Sigmoid colon (tissue), 7 donors: ENCODE measurements at places on chromosomes 7 and 10.

GRCh38 chr10:49398000-49398861, 2.3 kb upstream of the DRGX start:
- no peaks in the 10 kb centered on the region for H3K36me3 ChIP-seq
- peak overlapping the region; percentile 28 for H3K4me3 ChIP-seq
- H3K27ac ChIP-seq, result no peak overlapping the region
- peaks cover 53% of the 10 kb centered on the region for H3K27me3 ChIP-seq
- peaks cover 29% of the 10 kb centered on the region for H3K4me1 ChIP-seq
- DNase-seq, result no peak

DNA sequence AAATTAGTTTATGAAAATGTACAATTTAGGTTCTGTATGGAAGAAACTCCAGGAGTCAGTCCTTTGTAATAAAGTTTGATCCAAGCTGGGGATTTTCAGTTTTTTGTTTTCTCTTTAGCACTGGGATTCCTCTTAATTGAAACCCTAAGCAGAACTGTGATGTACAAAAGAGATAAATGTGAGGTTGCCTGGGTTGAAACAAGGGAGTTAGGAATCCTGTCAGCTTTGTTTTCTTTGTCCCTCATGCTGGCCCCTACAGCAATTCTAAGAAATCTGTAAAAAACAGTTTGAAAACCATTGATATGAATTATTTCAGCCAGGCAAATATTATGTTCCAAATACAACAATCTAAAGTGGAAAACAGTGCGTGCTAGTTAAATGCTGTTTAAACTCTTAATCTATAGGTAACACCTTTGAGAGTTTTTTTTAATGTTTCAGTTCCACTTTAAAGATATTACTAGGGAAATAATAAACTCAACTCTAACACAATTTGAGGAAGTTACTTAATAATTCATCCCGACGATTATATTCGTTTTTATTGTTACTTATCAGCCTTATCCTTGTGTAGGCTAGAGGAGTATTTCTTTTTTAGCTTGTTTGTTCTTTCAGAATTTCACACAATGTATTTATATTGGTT, 65.3 kb downstream of the SGCE start:
- no peaks in the 10 kb centered on the region for H3K27me3 ChIP-seq
- no peak for DNase-seq
- no peak overlapping the region for H3K27ac ChIP-seq
- no peak overlapping the region for H3K4me3 ChIP-seq
- H3K4me1 ChIP-seq, result no peaks in the 10 kb centered on the region

- H3K36me3 ChIP-seq, result peaks cover 4% of the 10 kb centered on the region
- H3K27me3 ChIP-seq, result no peaks in the 10 kb centered on the region
- H3K27ac ChIP-seq, result no peak overlapping the region
Observed at GRCh38 chr7:30145426-30145970, 10.7 kb downstream of the MTURN start.

DNA sequence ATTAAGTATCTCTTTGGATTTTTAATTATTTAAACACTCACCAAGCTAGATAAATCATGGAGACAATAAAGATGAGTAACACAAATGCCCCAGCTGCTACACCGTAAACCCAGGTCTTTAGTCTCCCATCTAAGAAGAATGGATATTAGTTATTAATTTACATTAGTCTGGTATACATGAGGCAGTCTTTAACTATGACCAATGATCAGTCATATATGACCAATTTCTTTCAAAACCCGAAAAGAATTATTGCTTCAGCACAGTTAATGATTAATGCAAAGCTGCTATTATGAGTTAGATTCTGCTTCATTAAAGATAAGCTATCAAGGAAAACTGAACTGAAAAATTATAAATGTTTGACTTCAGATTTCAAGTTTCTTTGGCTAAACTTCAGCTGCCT, 402.9 kb downstream of the PHF14 start:
- H3K27ac ChIP-seq, result no peak overlapping the region
- H3K27me3 ChIP-seq, result no peaks in the 10 kb centered on the region

DNA sequence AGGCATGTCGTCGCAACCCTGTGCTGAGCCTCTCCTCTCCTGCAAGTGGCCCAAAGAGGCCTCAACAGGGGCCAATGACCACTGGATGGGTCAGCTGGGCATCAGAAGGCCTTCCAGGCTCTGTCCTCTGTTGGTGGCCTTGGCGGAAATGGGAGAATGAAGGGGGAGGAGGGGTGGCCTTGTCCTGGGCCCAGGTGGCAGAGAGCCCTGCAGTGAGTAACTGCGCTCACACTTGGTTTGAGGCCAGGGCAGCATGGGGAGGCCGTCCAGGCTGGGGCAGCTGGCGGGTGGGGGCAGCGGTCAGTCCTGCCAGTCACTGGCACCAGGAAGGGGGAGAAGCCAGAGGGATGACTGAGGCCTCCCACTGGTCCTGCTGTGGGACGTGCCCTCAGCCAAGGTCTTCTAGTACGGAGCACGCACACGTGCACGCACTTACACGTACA, 59.8 kb downstream of the LHPP start:
- peaks cover 38% of the 10 kb centered on the region for H3K4me1 ChIP-seq
- DNase-seq, result peak; percentile 66
- peak overlapping the region; percentile 79 for H3K27ac ChIP-seq

DNA sequence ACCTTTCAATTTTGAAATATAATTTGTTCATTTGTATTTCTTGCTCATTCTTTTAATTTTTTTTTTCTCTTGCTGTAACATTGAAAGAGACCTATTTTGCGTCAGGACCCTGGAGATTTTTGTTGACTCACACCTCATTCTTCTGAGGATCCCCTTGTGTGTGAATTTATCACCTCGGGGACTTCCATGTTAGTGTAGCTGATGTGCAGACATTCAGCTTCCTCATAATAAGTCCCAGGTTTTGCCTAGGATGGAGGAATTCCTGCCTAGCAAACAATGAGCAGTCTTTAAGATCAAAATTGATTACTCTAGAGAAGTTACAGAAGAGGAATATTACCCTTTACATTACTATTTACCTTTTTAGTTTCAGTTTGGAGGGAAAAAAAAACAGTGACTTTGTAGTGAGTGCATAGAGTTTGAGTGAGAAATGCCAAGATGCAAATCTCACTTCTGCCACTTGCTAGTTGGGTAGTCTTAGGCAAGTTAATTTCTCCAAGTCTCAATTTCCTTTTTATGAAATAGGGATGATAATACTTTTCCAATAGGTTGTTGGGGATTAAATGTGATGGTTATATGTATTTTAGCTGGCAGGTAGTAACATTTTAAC, 14.3 kb downstream of the TES start:
- peak overlapping the region; percentile 97 for H3K27ac ChIP-seq
- H3K27me3 ChIP-seq, result no peaks in the 10 kb centered on the region
- H3K4me1 ChIP-seq, result peaks cover 97% of the 10 kb centered on the region
- no peak for DNase-seq
- H3K36me3 ChIP-seq, result no peaks in the 10 kb centered on the region
- no peak overlapping the region for H3K4me3 ChIP-seq

GRCh38 chr7:133114519-133114918, 32.6 kb upstream of the CHCHD3 start:
- DNase-seq, result no peak
- no peak overlapping the region for H3K27ac ChIP-seq
- no peaks in the 10 kb centered on the region for H3K36me3 ChIP-seq
- H3K27me3 ChIP-seq, result no peaks in the 10 kb centered on the region

- H3K27ac ChIP-seq, result no peak overlapping the region
- no peak for DNase-seq
- H3K27me3 ChIP-seq, result no peaks in the 10 kb centered on the region
- H3K36me3 ChIP-seq, result no peaks in the 10 kb centered on the region
- H3K4me3 ChIP-seq, result no peak overlapping the region
Observed at GRCh38 chr7:69250958-69251357, 347.3 kb upstream of the AUTS2 start.

- H3K27me3 ChIP-seq, result no peaks in the 10 kb centered on the region
- no peak overlapping the region for H3K4me3 ChIP-seq
- no peaks in the 10 kb centered on the region for H3K36me3 ChIP-seq
Observed at GRCh38 chr10:62993121-62993520, 140.0 kb upstream of the NRBF2 start.

GRCh38 chr10:71512761-71513539, 116.2 kb downstream of the CDH23 start:
- no peak for DNase-seq
- no peaks in the 10 kb centered on the region for H3K36me3 ChIP-seq
- H3K4me1 ChIP-seq, result no peaks in the 10 kb centered on the region

GRCh38 chr10:112649822-112650152, 202.8 kb downstream of the VTI1A start:
- DNase-seq, result no peak
- H3K4me3 ChIP-seq, result no peak overlapping the region
- no peak overlapping the region for H3K27ac ChIP-seq
- no peaks in the 10 kb centered on the region for H3K27me3 ChIP-seq
- no peaks in the 10 kb centered on the region for H3K36me3 ChIP-seq

- H3K36me3 ChIP-seq, result no peaks in the 10 kb centered on the region
- H3K4me3 ChIP-seq, result no peak overlapping the region
- no peak overlapping the region for H3K27ac ChIP-seq
- H3K4me1 ChIP-seq, result peaks cover 42% of the 10 kb centered on the region
- H3K27me3 ChIP-seq, result no peaks in the 10 kb centered on the region
Observed at GRCh38 chr7:105355701-105356100, 33.0 kb downstream of the SRPK2 start.

- H3K4me3 ChIP-seq, result no peak overlapping the region
- no peaks in the 10 kb centered on the region for H3K27me3 ChIP-seq
- H3K4me1 ChIP-seq, result peaks cover 64% of the 10 kb centered on the region
- no peak for DNase-seq
- no peaks in the 10 kb centered on the region for H3K36me3 ChIP-seq
Observed at GRCh38 chr10:76640806-76641205, 996.8 kb downstream of the KCNMA1 start.

- no peaks in the 10 kb centered on the region for H3K36me3 ChIP-seq
- H3K4me3 ChIP-seq, result peak within 1 kb of the TSS; percentile 6
- H3K27me3 ChIP-seq, result no peaks in the 10 kb centered on the region
- H3K4me1 ChIP-seq, result no peaks in the 10 kb centered on the region
- peak within 1 kb of the TSS; percentile 54 for H3K27ac ChIP-seq
Observed at GRCh38 chr7:150567169-150567568, at the start of gene GIMAP4. Gene GIMAP4, plus strand, starts transcription at chr7:150567390. Its CDS starts 2,512 bp downstream, at chr7:150569902.

GRCh38 chr10:119651514-119652360, 557 bp downstream of the BAG3 start:
- no peaks in the 10 kb centered on the region for H3K27me3 ChIP-seq
- DNase-seq, result peak; percentile 69
- H3K36me3 ChIP-seq, result no peaks in the 10 kb centered on the region
- peak overlapping the region; percentile 95 for H3K4me3 ChIP-seq

DNA sequence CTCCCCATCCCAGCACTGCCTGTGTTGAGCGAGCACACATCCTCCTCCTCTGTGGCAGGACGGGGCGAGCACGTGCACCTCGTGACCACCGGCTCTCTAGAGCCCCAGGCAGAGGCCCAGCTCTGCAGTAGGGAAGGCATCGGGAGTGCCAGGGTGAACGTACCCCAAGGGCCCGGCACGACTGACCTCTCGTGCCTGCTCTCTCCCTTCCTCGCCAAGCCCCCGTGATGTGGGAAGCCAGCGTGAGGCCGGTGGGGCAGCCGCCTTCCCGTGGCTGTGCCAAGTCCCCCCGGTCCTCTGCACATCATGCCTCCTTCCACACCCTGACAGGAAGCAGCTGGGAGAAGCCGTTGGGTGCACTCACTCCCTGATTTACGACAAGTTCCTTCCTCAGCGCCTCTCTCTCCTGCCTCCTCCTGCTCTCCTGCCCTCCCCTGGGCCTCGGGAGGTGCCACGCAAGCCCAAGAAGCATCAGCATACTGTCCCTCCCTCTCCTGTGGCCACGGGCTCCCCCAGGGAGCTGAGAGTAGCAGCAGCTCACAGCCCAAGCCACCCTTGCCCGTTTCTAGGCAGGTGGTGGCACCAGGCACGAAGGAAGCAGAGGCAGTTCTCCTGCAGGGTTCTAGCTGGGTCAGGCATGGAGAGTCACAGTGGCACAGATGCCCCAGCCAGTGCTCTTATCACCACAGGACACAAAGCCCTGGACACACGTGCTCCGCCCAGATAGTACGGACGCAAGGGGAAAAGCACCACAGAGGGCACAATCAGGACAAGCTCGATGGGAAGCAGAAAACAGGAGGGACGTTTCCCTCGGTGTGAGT, 47.0 kb downstream of the AMZ1 start:
- H3K36me3 ChIP-seq, result peaks cover 4% of the 10 kb centered on the region
- no peaks in the 10 kb centered on the region for H3K27me3 ChIP-seq
- peak overlapping the region; percentile 71 for H3K27ac ChIP-seq
- no peak overlapping the region for H3K4me3 ChIP-seq
- DNase-seq, result peak; percentile 89

DNA sequence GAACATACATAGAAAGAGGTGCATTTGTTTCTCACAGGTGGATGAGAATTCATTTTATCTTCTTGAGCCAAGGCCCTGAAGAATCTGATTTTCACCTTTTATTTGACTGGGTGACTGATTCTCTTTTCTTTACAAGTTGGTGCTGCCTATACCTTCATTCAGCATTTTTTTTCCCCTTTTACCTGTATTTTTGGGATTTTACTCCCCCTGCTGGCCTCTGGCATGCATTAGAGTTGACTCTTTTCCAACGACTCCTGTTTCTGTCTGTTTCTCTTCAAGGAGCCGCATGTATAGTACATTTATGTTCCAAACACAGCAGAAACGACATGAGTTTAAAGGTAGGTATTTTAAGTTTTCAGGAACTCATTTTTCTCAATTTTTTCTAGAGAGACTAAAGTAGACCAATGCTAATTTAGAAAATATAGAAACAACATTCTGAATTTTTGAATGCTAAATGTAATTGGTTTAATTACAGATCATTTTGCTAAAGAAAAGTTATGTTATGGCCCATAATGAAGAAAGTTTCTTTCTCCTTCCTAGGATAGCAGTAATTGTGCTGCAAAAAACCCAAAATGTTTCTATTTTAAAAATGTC, 149.8 kb upstream of the HDAC9 start:
- H3K4me3 ChIP-seq, result no peak overlapping the region
- H3K4me1 ChIP-seq, result peaks cover 7% of the 10 kb centered on the region
- no peaks in the 10 kb centered on the region for H3K27me3 ChIP-seq
- DNase-seq, result no peak
- H3K27ac ChIP-seq, result no peak overlapping the region
- H3K36me3 ChIP-seq, result no peaks in the 10 kb centered on the region

GRCh38 chr10:110009736-110010475, 2.1 kb downstream of the ADD3 start:
- H3K27me3 ChIP-seq, result no peaks in the 10 kb centered on the region
- H3K36me3 ChIP-seq, result no peaks in the 10 kb centered on the region
- H3K4me3 ChIP-seq, result peak overlapping the region; percentile 98
- H3K4me1 ChIP-seq, result peaks cover 51% of the 10 kb centered on the region
- peak overlapping the region; percentile 91 for H3K27ac ChIP-seq
- DNase-seq, result no peak

GRCh38 chr7:20438694-20439376, 108.1 kb downstream of the ITGB8 start:
- no peak overlapping the region for H3K27ac ChIP-seq
- H3K4me1 ChIP-seq, result peaks cover 15% of the 10 kb centered on the region
- no peaks in the 10 kb centered on the region for H3K27me3 ChIP-seq
- no peak for DNase-seq
